ENCODE measurements at places on chromosomes 4 and X.

GRCh38 chrX:124507246-124507645 is 160.9 kb downstream of the SH2D1A start:
- no peak for DNase-seq

DNA sequence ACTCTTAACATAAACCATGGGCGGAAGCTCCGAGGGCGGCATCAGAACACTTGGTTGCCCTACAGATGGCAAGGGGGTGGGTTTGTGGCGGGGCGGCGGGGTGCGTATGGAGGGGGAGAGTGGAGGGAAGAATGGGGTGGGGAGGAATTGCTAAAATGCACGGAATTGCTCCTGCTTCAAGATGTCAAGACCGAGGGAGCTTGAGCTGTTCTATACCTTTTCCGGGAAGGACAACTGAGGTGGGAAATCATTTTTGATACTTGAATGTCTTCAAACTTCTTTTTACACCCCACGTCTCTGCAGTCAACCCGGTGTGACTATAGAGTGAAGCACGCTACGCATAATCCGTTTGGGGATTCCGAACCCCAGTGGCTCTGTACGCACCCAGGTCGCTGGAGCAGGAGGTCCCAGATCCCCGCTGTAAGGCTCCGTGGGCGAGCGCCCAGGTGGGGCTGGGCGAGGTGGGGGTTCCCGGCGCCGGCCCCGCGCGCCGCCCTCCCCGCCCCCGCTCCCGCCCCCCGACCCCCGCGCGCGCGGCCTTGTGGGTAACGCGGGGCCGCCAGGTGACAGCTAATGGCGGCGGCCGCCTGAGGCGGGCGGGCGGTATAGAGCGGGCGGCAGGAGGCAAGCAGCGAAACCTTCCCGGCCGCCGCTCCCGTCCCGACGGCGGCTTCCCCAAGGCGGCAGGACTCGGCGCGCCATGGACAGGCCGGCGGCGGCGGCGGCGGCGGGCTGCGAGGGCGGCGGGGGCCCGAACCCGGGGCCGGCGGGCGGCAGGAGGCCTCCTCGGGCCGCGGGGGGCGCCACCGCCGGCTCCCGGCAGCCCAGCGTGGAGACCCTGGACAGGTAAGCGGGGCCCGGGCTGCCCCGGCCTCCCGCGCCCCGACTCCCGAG is at the start of gene MTMR1:
TSS of gene MTMR1 (plus strand) at position 566 of the 894 bp plus-strand sequence. CDS start at position 701, 135 bp downstream.
- no peak for DNase-seq

GRCh38 chr4:124230268-124230667 is 482.3 kb downstream of the ANKRD50 start:
- DNase-seq: no peak

GRCh38 chr4:169124661-169125060 is 114.6 kb upstream of the CBR4 start:
- no peak for DNase-seq

DNA sequence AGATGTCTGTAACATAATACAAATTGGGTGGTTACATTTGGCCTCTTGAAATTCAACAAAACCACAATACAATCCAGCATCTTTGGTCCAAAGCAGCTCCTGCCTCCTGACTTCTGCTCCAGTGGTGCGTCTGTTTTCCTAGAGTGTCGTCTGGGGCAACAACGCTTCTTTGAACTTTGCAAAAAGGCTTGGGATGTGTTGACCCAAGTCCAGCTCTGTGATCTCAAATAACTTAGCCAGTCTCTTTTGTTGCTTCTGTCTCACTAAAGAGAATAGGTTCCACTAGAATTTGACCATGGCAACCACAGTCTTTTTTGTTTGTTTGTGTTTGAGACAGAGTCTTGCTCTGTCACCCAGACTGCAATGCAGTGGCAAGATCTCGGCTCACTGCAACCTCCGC is 324.0 kb downstream of the DHRSX start:
- no peak for DNase-seq

DNA sequence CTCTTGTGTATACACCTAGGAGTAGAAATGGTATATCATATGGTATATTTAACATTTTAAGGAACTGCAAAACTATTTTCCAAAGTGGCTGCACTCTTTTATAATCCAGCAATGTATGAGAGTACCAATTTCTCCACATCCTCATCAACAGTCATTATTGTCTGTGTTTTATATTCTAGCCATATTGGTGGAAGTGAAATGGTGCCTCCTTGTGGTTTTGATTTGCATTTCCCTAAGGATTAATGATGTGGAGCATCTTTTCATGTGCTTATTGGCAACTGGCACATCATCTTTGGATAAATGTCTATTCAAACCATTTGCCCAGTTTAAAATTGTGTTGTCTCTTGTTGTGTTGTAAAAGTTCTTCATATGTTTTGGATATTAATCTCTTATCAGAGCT is 9.6 kb downstream of the BMP15 start:
- no peak for DNase-seq

DNA sequence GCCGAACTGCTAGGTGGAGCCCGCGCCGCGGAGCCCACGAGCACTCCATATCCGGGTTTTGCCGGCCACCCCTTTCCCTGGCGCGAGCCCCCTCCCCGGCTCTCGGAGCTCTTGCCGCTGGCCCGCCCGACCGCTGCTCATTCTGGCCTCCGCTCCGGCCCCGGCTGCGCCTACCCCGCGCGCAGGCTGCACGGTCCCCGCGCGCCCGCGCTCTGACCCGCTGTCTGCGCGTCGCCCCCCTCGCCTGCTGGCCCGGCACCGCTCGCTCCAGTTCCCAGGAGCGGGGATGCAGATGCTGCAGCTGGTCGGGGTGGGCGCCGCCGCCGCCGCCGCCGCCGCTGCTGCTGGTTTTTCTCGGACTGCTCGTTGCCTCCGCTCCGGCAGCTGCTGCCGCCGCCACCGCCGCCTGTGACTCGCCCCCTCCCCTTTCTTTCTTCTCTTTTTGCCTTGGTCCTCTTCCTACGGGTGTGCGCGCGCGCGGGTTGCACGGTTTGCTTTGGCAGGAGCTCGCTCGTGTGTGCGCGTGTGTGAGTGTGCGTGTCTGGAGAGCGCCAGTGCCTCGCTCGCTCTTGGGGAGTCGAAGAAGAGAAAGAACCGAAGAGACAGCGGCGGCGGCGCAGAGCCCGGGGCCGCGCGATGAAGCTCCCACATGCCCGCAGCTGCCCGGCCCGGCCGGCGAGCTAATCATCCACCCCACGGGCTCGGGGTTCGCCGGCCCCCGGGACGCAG is at the start of gene ADGRL3:
TSS of gene ADGRL3 (plus strand) at position 140 of the 729 bp plus-strand sequence.
- peak; percentile 56 for DNase-seq

- DNase-seq: no peak
Measured at GRCh38 chr4:57877047-57877458, 766.9 kb upstream of the IGFBP7 start.

GRCh38 chr4:120765260-120765680 is 157.3 kb downstream of the PRDM5 start:
- DNase-seq: no peak

Data from NT2/D1 (cell line).